ENCODE measurements at places on chromosomes 7 and 10.

- DNase-seq, result no peak
Measured at GRCh38 chr10:12784646-12785045, 216.9 kb downstream of the CCDC3 start.

GRCh38 chr10:110044681-110045080, 36.9 kb downstream of the ADD3 start:
- no peak for DNase-seq

DNA sequence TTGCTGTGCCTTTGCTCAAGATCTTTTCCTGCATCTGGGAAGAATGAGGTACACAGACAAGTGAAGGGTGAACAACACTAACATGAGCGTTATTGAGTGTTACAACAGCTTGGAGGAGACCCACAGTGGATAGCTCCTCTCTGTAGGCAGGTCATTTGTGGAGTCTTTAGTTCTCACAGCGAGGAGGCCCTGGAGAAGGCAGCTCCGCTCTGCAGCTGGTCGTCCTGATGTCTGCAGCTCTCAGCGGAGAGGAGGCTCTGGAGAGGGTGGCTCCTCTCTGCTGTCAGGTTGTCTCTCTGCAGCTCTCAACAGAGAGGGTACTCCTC, 7.0 kb upstream of the DYNC2I1 start:
- no peak for DNase-seq

DNA sequence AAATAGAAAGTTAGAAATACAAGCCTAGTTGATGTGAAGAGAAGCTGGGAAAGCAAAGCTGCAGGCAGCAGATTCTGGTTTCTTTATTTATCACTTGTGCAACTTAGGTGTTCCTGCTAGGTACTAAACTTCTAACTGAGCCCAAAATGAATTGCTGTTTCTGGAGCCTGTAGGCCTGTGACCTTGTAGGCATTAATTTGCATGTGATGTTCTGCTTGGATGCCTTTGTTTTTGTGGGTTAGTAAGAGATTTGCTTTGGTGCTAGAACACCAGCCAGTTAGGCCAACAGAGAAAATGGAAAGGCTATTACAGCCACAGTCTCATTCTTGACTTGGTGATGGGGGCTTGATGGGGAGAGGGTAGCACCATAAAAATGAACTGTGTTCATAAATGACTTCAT, 370.7 kb downstream of the PPP1R3A start:
- DNase-seq, result no peak

DNA sequence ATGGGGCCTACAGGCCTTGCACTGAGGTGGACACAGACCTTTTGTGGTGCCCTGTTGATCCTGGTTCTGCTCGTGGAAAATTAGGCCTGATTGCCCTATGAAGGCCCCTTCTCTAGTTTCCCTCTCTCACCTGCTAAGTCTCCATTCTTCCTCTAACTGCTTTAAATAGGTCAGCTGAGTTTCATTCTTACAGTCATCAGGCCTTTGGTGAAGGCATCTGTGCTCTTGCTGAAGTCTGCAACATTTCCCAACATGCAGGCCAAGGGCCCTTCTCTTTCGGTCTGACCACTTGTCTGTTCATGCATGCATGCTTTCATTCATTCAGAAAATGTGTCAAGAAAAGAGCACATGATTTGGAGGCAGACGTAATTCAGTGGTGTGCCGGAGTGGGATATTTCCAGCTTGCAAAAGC, 244.0 kb downstream of the BUB3 start:
- DNase-seq, result no peak

- DNase-seq, result no peak
Measured at GRCh38 chr10:47344996-47345870, 2.9 kb upstream of the RBP3 start.
